HT1080 (cell line): ENCODE measurements at places on chromosomes 5 and 9. TPM values are rescaled to one million over a fixed set of nuclear protein-coding genes. Genes with fewer than 3 reads are reported as not detected.

GRCh38 chr5:76790632-76791290, 28.1 kb upstream of the F2RL1 start:
- peak; percentile 99 for DNase-seq

Gene GFRA3
- not detected in 2 replicates for total RNA-seq

DNA sequence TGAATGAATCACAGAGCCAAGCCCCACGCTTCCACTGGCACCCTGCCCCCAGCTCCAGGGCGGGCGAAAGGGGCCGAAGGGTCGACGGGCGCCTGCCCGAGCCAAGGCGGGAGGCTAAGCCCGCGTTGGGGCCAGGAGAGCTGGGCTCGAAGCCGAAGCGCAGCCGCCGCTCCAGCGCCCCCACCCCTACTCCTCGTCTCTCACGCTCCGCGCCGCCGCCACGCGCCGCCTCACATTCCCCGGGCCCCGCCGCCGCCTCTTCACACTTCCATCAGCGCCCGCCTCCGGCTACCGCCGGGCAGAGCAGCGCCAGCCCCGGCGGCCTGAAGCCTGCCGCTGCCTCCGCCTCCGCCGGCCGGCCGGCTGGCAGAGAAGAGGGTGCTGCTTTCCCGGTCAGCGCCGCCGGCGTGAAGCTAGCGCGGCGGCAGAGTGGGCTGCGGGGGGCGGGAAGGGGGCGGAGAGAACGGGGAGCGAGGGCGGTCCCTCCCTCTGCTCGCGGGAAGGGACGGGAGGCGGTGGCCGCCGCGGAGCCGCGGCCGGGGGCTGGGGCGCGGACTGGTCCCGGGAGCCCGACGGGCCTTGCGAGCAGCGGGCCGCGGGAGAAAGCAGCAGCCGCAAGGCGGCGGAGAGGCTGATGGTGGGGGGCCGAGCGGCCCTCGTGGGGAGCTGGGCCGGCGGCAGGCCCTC, at the start of gene HOMER1:
HOMER1 (minus strand) TSS at position 431 of the 687 bp plus-strand sequence. CDS start 1,360 bp downstream, outside the sequence.
- DNase-seq: peak; percentile 62

- no peak for DNase-seq
Measured at GRCh38 chr5:180535573-180535972, 41.4 kb downstream of the CNOT6 start.

GRCh38 chr9:83469722-83470121, 68.5 kb downstream of the FRMD3 start:
- no peak for DNase-seq

Gene SYNPO
- 5.3 and 6.8 TPM in 2 replicates for total RNA-seq

Gene ECM2
- total RNA-seq: 0.11 and 0.17 TPM in 2 replicates

DNA sequence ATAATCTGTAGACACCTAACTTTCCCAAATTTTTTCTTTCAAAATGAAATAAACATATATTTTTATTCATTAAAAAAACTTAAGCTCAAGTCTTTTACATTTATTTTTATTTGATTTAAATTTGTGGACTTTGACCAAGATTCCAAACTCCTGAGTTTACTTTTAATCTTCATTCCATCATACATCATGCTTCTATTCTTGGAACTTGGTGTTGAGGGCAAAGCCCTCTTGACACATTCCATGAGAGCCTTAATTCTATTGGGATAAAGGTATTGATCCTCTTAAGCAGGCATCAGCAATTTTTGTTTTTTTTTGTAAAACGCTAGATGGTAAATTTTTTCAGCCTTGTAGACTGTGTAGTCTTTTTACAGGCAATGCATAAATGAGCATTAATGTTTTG, 53.6 kb downstream of the FBXO4 start:
- no peak for DNase-seq

Gene C9orf153
- 0.07 TPM in 1 of 2 replicates, not detected in the other for total RNA-seq

- DNase-seq: peak; percentile 53
Measured at GRCh38 chr5:103041071-103041676, 78.8 kb downstream of the GIN1 start.

DNA sequence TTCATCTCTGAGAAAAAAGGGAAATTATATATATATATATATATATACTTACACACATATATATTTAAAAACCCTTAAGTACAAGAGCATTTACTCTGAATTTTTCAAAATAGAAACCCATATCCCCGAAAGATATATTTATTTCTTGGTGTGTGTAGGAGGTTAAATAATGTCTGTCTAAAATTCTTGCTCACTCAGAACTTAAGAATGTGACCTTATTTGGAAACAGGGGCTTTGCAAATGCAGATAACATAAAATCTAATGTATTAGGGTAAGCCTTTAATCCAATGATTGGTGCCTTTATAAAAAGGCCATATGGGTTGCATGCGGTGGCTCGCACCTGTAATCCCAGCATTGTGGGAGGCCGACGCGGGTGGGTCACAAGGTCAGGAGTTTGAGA, 517.3 kb upstream of the TLE4 start:
- DNase-seq: no peak

DNA sequence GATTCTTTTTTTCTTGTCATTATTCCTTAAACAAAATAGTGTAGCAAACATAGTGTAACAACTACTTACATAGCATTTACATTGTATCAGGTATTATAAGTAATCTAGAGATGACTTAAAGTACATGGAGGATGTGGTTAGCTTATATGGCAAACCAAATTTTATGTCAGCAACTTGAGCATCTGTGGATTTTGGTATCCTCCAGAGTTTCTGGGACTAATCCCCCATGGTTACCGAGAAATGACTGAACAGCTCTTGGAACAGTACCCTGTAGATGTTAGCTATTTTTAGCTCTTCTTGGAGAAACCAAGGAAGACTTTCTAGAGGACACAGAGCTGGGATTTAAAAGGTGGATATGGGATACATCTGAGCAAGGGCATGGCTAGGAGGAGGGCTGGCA, 157.6 kb upstream of the KLF4 start:
- DNase-seq: no peak

DNA sequence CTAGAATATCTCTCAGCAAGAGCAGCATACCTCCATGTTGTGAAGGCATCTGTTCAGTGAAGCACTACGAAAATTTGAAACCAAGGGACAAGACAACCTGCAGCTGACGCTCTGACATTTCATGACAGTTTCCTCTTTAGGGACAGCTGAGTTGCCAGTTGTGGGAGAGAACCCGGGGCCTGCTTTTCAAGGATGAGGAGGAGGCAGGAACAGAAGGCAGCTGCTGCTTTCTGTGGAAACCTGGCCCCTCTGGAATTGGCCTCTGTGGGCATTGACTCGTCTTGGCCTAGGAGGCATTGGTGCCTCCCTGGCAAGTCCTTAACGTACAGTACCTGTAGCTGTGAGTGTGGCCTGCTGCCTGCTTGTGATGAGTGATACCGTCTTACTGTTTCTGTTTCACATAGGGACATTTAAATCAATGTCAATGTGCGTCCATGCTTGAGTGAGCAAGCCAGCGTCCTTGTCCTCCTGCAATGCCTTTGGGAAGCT, 21.6 kb downstream of the SLC46A2 start:
- DNase-seq: no peak

Gene ENC1
- total RNA-seq: 44.6 and 72.0 TPM in 2 replicates

- DNase-seq: no peak
Measured at GRCh38 chr9:108423433-108423832, 432.4 kb downstream of the ACTL7B start.

Gene IRX2
- total RNA-seq: 10.8 and 11.4 TPM in 2 replicates

Gene ZNF454
- not detected in 2 replicates for total RNA-seq

DNA sequence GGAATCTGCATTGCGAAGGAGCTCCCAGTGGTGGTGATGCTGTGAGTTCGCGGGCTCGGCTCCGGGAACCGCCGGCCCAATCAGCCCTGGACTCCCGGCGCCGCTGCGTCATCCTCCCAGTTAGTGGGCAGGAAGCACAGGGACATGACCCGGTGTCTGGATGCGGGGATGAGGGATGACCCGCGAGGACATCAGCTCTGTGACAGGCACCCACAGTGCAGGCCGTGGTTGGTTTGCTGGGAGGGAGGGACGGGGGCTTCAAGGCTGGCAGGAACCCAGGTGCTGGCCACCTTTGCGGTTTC, 996 bp downstream of the NXNL2 start:
- DNase-seq: no peak

GRCh38 chr9:106102821-106103220, 408.5 kb downstream of the TMEM38B start:
- no peak for DNase-seq

GRCh38 chr5:104652271-104652861, 1089.8 kb upstream of the NUDT12 start:
- DNase-seq: peak; percentile 17

GRCh38 chr9:128055344-128056040, 11.6 kb downstream of the NAIF1 start:
- no peak for DNase-seq

- DNase-seq: peak; percentile 71
Measured at GRCh38 chr9:105881654-105882349, 187.5 kb downstream of the TMEM38B start.

GRCh38 chr5:142514196-142514595, 171.7 kb downstream of the FGF1 start:
- no peak for DNase-seq

DNA sequence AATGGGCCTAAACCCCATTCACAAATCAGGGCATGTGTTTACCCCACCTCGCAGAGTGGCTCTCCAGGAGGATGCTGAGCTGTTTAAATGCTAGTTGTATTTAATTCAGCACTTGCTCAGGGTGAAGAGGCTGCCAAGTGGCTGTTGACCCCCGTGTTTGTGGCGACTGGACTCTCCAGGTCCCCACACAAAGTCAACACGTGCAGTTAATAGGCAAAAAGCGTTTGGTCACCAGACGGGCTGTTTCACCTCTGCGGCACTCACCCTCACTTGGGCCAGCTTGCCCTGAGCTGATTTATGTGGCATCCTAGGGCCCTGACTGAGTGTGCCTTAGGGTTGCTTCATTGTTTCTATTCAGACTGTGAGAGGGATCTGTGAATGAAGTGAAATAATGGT, 152.3 kb downstream of the GAS1 start:
- no peak for DNase-seq

GRCh38 chr5:2020730-2021129, 138.0 kb upstream of the IRX4 start:
- DNase-seq: no peak

GRCh38 chr9:111645806-111646205, 14.7 kb downstream of the DNAJC25 start:
- DNase-seq: no peak

DNA sequence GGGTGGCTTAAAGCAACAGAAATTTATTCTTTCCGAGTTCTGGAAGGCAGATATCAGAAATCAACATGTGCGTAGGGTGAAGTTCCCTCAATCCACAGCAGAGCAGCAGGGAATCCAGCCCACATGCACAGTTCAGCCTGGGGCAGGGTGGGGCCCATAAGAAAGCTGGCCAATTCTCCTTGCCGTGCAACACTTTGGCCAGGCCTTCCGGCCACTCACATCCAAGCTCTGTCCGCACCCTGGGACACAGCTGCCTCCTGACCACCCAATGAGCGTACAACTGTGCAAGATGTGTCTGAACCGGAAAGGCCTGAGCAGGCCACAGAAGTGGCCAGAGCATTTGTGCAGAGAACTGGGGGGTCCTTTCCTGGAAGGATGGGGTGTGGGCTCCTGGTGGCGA, 274.9 kb downstream of the GADD45G start:
- no peak for DNase-seq

- peak; percentile 33 for DNase-seq
Measured at GRCh38 chr9:128689820-128690683, 1.0 kb downstream of the SET start.

DNA sequence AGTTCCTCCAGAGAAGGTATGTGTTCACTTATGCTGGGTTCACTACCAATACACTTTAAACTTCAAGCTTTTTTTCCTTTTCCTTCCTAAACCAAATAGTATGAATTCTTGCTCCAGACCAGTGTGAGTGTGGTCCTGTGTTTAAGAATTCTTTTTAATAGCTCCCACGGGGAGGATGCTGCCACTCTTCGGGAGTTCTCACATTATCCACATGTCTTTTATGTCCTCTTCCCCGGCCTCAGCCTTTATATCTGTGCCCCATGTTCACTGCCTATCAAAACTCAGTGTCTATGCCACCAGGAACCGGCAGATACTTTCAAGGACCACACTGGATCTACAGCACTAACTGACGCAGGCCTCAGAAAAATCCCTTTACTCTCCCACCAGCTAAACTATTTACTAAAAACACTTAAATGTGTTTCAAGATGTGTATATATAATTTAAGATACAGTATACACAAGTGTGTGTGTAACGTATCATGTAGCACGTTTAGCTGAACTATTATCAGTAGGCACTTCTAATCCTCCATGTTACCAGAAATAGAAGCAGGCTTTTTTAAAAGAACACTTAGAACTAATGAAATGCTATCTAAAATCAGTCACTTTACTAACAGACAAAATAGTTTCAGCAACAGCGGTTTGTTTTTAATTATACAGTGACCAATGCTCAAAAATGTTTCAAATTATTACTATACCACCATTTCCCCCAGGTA, 88.0 kb downstream of the PLPP1 start:
- no peak for DNase-seq

Gene FOXD4
- total RNA-seq: 1.1 and 1.2 TPM in 2 replicates

Gene SAXO1
- total RNA-seq: not detected in 2 replicates

Gene DEPDC1B
- 24.9 and 25.4 TPM in 2 replicates for total RNA-seq

Gene LHX6
- total RNA-seq: 0.77 and 1.4 TPM in 2 replicates

Gene ANKRD20A1
- 11.8 and 12.3 TPM in 2 replicates for total RNA-seq

DNA sequence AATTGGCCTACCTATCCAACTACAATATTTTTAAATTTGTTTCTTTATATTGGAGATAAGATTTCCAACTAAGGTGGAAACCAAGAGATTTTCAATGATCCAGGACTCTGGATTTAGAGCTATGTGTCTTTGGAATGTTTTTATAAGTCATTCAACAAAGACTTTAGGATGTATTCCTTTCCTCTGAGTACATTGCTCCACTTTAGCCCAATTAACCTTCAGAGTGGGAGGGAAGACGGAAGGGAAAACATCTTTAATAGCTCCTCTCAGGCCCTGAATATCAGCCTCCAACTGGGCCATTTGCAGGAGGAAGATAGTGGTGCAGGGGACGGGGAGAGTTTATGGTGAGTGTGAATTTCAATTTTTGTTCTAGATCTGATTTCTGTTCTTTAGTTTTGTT, 239.2 kb downstream of the PIK3R1 start:
- DNase-seq: no peak

GRCh38 chr5:59212596-59212995, 629.7 kb downstream of the RAB3C start:
- DNase-seq: no peak

- DNase-seq: no peak
Measured at GRCh38 chr9:130313103-130313858, 47.7 kb downstream of the HMCN2 start.

DNA sequence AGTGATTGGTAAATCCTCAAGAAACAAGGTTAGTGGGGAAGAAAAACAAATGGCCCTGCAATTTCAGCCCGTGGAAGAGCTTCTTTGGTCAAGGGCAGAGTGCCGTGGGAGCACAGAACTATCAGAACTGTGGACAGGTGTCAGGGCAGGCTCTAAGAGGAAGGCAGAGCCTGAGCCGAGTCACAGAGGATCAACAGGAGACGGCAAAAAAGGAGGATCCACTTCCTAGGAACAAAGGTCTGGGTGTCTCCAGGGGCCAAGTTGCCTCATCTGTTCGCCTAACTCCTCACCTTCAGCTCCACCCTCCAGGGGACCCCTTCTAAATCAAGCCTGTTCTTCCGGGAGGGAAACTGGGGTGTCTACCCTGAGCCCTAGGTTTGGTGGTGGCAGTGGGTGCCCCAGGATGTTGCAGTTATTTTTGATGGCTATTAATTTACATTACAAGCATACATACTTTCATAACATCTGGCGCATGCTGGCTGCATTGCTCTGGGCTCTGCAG, 88.0 kb downstream of the FEM1C start:
- DNase-seq: no peak

Gene MAMDC2
- total RNA-seq: 0.17 and 0.37 TPM in 2 replicates
